HuH-7.5 (cell line): ENCODE measurements at places on chromosomes 13 and 19.

DNA sequence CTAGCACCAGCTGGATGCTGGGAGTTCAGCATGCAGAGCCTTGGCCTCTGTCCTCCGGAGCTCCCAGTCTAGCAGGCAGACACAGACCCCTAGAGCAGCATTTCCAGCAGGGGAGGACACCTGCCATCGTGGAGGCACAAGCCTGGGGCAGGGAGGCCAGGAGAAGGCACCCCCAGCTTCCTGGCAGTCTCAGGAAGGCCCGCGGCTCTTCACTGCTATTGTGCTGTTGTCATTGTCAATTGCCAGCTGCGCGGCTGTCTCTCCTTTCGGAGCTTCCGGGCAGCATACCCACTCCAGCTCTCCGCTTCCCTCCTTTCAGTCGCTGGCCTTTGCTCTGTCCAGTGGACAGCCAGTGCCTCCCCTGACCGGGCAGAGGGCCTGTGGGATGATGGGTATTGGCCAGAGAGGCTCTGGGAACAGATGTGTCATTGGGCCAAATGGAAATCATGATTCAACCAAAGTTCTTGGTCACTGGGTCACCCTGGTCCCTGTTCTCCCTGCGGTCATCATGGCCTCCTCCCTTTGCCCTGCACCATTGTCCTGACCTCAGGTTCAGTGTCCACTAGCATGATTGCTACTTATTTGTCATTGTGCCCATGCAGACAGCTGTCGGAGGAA lies 93.0 kb downstream of the SLC7A1 start:
- no peak for DNase-seq

GRCh38 chr13:21324803-21325202 lies 134.3 kb downstream of the ZDHHC20 start:
- DNase-seq, result no peak

DNA sequence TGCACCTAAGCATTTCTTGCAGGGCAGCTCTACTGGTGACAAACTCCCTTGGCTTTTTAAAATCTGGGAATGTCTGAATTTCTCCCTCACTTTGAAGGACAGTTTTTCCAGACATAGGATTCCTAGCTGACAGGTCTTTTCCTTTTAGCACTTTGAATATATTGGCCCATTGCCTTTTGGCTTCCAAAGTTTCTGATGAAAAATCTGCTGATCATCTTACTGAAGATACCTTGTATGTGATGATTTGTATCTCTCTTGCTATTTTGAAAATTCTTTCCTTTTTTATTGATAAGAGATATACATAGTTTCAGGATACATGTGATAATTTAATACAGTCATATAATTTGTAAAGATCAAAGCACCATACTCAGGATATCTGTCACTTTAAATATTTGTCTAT lies 211.1 kb downstream of the ZIC5 start:
- DNase-seq, result no peak

DNA sequence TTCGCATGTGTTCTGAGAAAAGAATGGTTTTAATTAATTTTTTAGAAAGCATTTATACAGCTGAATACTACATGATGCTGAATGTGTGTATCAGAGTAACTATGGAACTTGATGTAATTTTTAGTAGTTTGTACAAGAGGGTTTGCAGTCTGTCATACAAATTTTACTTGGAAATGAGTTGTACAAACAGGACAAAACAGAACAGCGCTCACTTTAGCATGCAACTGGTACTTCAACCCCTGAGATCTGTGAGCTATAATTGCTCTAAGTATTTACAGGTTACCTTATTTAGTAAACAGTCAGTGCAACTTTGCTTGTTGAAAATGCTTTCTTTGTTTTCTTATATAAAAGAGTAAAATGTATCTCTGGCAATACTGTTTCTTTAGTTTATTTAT lies 706 bp downstream of the TNFRSF19 start:
- DNase-seq, result no peak

DNA sequence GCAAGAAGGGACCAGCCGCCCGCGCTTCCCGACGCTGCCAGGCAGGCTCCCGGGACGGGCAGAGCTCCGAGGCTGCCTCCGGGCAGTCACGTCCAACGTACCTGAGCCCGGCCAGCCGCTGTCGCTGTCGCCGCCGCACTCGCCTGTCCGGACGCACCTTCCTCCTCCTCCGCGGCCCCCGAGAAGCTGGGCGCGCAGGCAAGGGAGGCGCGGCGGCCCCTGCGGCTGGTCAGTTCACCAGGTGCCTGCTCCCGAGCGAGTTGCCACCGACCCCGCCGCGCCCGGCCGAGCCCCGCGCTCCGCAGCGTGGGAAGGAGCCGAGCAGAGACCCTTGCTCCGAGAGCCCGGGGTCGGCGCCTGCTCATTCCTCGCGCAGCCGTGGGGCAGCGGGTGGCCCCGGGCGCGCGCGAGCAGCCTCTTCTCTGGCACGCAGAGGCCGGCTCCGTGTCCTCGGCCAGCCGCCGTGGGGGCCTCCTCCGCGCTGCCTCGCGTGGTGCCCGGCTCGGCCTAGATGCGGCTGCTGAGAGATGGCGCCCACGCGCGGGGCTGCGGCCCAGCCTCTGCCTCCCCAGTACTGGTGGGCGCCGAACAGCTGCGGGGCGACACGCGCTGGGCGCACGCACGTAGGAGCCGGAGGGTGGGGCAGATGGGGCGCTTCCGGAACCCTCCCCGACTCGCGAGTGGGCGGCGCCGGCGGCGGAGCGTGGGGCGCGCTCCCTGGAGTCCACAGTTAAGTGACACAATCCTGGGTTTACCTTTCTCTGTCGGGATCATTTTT lies 419.4 kb downstream of the UQCRFS1 start:
- DNase-seq, result no peak
